ENCODE measurements at places on chromosomes 12 and 14.
A peak's percentile ranks its signal among the peaks of the same experiment; 100 is the strongest.

GRCh38 chr14:51960866-51961265 is 28.5 kb upstream of the RTRAF start:
- DNase-seq: no peak

- DNase-seq: no peak
These were observed 2.6 kb downstream of the ELK3 start for GRCh38 chr12:96196781-96197180.

DNA sequence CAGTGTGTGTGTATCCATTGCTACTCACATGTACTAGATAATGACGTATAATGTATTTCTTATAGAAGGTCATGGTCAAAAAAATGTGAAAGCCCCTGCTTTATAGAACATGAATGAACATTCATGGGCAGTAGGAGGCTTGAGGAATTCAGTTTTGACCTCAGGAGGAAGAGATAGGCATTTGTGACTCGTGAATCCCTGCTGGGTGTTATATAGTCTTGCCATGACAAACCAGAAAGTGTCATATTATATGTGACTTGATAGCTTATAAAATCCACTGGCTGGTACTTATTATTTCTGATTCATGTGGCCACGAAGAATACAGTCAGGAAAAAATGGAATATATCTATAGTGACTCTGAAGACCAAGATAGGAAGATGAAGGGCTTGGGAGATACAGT is 287.6 kb downstream of the CEP128 start:
- no peak for DNase-seq

- peak; percentile 48 for DNase-seq
These were observed 83.1 kb downstream of the ARL6IP4 start for GRCh38 chr12:123063535-123063934.

GRCh38 chr14:54758041-54758440 is 144.6 kb downstream of the GCH1 start:
- no peak for DNase-seq

DNA sequence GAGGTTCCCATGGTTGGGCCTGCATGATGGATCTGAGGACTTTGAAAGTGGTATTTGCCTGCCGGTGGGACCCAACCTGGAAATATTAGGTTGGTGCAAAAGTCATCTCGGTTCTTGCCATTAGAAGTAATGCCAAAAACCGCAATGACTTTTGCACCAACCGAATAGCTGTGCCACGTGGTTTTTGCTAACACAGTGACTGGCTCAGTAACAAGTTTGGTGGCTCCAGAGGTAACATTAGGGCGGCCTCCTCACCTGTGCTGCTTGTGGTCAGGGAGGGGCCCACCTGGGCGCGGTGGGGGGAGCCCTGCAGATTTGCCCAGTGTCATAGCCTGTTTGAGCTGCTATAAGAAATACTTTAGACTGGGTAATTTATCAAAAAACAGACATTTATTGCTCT is 1.8 kb downstream of the BDKRB2 start:
- DNase-seq: no peak

DNA sequence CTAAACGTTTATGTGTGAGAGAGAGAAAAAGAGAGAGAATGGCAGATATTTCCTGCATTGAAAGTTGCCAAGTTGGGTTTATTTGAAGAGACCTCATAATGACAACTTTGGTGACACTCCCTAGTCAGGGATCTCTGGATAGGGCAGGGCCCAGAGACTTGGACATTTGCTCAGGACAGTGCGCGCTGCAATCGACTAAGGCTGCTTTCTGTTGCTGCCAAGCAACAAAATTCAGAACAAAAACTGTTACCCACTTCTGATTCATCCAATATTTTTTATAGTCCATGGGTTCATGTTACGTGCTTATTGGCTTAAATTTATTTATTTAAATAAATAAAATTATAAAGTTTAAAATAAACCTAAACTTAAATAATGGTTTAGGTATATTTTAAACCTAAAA is 34.2 kb downstream of the PTGER2 start:
- DNase-seq: no peak
